ENCODE measurements at places on chromosomes 1 and 21.

DNA sequence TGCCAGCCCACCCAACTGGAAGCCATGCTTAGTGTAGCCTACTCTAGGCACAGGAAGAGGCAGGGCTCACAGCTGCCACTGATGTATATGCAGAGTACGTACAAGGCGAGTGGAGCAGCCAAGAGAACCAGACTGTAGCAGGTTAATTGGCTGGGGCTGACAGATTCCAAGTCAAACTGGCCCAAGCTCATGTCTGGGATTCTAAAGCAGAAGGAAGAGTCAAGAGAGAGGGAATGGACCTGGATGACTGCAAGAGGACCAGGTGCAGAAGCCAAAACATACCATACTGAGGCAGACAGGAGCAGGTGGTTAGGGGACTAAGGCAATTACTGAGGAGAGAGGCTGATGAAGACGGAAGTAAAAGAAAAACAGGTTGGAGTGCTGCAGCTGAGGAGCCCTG, 51.3 kb upstream of the LRRN2 start:
- no peak for DNase-seq

DNA sequence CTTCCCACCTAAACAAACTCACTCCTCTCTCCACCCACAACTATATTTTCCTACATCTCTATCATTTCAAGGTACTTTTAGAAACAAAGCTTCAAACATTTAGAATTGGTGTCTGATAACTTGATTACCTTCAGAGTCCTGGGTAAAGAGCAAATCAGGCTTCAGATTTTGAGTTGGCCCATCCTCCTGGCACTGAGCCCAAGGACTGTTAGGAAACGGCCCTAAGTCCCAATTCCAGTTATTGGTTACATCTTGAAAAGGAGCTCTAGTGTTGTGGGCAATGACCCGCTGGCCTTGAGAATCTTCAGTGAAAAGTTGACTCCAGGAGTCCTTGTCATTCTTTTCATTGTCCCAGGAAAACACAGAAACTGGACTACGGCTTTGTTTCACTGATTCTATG, 15.1 kb downstream of the MTFR1L start:
- DNase-seq, result no peak

DNA sequence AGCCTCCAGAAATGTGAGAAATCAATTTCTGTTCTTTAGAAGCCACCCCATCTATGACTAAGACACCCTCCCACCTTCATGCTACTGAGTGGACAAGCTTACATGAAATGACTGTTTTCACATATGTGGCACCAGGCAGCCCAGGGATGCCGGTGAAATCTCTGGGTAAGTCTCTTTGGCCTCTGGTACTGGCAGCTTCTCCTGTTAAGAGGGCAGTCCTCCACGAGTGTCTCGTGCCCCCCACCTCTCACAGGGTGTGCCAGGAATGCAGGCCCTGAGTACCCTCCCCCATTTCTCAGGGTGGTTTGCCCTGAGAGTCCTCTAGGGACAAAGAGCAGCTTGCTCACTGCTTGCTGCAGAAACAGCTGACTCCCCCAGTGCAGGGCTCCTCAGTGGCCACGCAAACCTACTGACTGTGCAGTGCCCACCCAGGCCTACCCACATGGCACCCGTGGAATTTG, 3.2 kb upstream of the PRXL2B start:
- no peak for DNase-seq

- DNase-seq, result no peak
Measured at GRCh38 chr21:28325618-28326017, 667.1 kb downstream of the LTN1 start.

- DNase-seq, result no peak
Measured at GRCh38 chr1:14826731-14827326, 228.3 kb downstream of the KAZN start.

DNA sequence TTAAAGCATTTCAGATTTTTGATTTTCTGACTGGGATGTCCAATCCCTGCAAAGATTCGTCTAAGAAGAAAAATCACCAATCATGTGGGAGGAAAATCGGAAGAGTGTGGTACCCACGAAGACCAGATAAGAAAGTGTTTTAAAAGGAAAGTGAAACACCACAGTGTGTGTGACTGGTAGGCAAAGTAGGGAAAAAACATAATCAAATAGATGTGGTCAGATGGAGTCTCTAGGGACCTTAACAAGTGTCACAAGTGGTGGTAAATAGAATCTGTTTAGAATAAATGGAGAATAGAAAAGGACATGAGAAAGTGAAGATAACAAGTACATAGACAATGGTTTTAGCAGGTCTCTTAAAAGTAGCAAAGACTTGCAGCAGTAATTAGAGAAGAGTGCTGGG, 154.6 kb downstream of the SLC30A10 start:
- DNase-seq, result no peak

All from Calu3 (cell line).